ENCODE measurements at places on chromosomes 4 and X.

DNA sequence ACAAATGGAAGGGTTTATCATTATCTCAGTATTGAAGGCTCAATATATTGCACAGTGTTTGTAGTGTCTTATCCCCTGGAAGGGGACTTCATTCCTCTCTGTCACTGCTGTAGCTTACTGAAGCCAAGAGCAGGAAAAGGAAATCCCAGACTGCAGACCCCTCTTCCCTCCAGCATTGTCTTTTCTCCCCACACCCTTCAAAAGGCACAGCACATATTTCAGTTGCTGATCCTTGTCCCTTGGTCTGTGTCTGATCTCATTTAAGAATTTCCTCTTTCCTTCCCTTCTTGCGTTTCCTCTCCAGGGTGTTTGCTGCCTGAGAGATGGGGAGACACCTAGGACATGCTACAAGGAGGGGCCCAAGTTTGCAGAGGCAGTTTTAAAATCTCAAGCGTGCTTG is 40.1 kb downstream of the STIM2 start:
- DNase-seq = no peak

DNA sequence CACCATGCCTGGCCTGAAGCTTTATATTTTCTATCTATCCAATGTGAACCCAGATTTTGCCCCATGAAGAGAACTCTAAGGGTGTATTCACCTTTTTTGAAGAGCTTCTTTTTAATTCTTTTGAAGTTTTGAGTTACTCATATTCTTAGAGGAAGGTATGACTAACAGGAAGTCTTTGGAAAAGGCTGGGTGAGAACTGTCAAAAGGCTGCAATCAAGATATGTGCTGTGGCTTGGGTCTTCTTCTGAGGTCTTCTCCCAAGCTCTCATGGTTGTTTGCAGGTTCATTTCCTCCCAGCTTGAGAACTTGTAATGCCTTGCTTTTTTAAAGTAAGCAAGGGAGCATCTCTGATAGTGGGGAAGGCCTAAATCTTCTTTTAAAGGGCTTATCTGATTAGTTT is 3.1 kb upstream of the C4orf17 start:
- DNase-seq = no peak

GRCh38 chr4:175622887-175623286 is 189.2 kb downstream of the GPM6A start:
- no peak for DNase-seq

DNA sequence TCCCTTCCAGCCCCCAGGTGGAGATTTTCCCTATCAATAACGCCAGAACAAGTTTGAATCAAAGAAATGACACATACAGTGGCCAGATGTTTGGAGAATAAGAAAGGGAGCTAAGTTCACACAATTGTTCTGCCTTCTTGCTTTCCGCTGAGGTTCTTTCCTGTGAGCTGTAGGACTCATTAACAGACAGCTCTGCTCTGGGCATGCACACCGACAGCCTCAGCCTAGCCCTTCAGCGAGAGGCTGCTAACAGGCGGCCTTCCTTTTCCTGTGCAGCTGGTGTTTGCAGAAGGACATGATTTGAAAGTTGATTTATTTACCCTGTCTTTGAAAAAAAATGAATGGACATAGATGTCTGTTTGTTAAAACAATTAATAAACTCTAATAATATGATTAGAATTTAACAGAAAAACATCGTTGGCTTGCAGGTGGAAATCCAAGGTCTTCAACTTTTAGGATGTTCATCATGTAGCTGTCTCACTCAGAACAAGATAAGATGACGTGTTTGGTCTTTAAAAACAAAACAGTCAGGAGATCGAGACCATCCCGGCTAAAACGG is 183.3 kb downstream of the KDR start:
- DNase-seq = no peak

DNA sequence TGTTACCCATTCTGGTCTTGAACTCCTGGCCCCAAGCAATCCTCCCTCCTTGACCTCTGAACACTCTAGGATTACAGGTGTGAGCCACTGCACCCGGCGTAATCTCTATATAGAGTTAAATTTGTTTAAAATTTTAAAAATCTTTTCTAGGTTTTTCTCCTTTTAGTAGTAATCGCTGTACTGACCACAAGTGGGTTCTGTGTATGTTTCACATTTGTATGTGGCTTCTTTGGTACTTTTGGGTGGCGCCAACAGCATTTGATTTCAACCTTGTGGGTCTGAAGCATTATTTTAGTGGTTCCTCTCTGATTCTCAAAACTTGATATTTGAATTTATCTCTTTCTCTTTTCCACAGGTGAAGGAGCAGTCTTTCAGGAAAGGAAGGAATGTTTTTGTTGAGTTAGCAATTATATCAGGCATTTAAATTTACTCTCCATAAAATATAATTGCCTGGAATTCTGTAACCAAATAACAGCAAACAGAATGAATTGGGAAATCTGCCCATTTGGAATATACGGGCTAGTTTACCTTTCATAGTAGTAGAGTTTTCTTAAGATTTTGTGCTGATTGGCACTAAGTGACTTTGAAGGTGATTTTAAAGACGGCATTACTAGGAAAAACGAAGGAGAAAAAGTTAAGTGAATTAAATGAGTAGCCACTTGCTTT is 29.5 kb downstream of the ARHGAP10 start:
- no peak for DNase-seq

DNA sequence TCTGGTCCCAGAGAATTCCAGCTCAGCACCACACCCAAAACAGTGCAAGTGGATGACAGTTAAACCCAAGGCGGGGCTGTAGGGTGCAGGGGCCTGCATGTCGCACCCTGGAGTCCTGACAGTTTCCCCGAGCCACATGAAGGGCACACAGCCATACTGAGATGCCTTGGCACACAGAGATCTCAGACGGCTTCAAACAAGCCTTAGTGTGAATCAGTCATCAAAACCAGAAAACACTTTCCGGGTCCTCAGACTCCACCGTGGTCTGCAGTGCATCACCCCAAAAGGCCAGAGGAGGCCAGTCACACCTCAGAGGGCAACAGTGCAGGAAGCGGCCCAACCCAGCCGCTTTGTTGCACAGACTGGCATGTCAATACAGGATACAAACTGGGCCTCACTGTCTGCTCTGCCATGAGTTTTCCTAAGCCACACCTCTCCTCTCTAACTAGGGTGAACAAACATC is 64.6 kb upstream of the ENPP6 start:
- no peak for DNase-seq

DNA sequence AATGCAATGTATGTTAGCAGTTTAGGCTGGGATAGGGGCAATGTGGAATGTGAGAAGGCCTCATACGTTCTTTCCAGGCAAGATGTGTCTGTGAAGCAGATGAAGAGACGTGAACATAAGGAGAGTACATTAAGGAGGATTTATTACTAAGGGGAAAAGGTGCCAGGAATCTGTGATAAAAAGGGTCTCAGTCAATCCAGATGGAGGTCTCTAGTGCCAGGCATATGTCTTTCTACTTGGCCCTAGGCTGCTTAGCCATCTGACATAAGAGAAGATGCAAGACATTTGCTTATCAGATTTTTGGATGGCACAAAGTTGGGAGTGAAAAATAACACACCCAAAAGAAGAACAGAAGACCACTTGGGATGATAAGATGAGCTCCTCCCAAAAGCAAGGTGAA is 93.0 kb upstream of the PRKG2 start:
- no peak for DNase-seq

- DNase-seq = no peak
Measured at GRCh38 chr4:85928775-85929591, 430.9 kb downstream of the MAPK10 start.

DNA sequence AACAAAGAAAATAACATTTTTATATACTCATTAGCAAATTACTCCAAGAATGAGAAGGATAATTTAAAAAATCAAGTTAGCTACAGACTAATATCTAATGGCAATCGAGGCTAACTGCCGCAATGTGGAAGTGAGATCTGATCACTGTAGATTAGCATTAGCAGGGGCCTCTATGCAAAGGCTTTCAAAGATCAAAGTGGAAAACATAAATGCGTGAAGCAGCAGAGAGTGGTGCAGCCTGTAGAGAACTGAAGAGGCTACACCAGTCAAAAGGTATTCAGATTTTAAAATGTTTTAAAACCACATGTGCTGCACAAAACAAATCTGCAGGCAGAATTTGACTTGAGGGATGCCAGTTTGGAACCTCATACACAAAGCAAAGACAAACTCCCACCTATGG is 24.0 kb upstream of the RAP1GDS1 start:
- no peak for DNase-seq

- DNase-seq = no peak
Measured at GRCh38 chr4:153292897-153293741, 51.4 kb upstream of the MND1 start.

DNA sequence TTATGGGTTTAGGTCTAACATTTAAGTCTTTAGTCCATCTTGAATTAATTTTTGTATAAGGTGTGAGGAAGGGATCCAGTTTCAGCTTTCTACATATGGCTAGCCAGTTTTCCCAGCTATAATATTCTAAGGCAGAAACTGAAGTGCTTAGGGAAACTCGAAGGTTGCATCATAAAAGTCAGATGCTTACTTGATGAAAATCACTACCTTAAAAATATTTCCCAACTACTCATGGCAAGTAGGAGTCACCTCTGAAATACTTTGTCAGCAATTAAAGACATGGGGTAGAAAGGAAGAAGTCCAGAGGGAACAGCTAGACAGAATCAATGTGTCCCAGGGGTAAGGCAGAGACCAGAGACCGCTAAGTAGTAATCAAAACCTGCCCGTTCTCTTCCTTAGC is 6.3 kb upstream of the AP1S2 start:
- no peak for DNase-seq

- no peak for DNase-seq
Measured at GRCh38 chr4:86033171-86033570, 326.7 kb downstream of the MAPK10 start.

DNA sequence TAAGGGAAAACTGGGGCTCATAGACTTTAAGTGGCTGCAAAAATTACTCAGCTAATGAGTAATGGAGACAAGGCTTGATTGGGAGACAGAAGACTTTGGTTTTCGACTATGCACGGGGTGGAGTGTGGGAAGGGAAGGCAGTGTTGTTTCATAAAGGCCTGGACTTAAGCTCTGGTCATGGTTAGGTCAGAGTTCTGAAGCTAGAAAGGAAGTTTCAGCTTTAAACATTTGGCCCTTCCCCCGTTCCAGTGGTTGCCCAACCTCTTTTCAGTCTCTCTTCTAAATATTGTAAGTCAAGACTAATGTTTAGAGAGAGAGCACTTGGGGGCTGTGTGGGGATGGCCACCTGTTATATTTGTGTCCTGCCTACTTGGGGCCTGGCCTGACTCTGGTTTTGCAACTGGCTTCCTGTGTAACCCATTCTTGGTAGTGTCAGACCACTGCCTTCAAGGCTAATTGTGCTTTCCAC is 21.0 kb downstream of the MSN start:
- DNase-seq = peak; percentile 1

- no peak for DNase-seq
Measured at GRCh38 chr4:29908276-29908675, 811.9 kb upstream of the PCDH7 start.

DNA sequence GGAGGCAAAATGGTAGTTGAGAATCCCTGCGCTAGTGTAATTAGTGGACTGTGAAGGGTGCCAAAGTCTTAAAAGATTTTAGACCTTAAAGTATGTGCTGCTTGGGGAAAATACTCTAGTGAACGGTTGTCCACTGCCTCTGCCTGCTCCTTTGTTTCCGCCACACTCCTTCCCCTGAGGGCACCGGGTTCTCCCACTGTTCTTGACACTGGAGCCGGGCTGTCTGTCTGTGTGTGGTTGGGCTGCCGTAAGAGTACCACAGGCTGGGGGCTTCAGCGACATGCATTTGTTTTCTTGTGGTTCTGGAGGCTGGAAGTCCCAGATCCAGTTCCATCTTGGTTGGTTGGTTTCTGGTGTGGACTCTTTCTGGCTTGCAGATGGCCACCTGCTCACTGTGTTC is 76.2 kb downstream of the CLDN34 start:
- no peak for DNase-seq

GRCh38 chrX:154317391-154317995 is 21.9 kb downstream of the TKTL1 start:
- DNase-seq = no peak

DNA sequence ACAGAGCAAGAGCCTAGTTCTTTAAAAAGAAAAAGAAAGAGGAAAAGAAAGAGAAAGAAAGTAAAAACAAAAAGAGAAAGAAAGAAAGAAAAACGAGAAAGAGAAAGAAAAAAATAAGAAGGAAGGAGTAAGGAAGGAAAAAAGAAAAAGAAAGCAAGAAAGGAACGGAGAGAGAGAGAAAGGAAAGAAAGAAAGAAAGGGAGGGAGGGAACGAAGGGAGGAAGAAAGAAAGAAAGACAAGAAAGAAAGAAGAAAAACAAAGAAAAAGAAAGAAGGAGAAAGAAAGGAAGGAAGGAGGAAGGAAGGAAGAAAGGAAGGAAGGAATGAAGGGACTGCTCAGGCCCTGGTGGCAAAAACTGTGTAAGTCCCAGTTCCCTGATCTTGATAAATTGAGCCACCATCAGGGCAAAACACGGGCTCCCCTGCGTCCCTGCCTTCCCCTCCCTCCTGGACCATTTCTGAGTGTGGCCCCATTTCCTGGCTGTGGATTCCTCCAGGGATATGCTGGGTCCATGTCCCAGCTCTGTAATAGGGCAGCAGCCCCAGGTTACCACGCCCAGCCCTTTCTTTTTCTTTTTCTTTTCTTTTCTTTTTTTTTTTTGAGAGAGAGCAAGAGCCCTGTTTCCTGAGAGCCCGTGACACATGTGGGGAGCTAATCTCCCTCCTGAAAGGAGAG is 44.8 kb downstream of the SHOX start:
- no peak for DNase-seq

DNA sequence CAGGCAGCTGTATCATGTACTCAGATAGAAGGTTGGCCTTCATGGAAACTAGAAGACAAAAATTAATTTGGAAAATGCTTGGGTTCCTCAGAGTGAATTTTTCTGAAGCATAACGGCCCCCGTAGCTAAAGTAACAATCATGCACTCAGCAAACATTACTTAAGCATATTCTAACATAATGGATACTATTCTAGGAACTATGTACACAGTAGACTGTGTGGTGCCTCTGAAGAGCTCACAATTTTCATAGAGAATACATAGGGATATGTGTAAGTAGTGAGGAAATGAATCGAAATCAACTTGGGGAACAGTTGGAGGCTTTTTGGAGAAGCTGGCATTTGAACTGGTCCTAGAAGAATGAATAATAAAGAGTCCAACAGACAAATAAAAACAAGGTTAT is 1045.0 kb downstream of the GLUD2 start:
- no peak for DNase-seq

- no peak for DNase-seq
Measured at GRCh38 chr4:86530183-86530582, 63.9 kb upstream of the PTPN13 start.

DNA sequence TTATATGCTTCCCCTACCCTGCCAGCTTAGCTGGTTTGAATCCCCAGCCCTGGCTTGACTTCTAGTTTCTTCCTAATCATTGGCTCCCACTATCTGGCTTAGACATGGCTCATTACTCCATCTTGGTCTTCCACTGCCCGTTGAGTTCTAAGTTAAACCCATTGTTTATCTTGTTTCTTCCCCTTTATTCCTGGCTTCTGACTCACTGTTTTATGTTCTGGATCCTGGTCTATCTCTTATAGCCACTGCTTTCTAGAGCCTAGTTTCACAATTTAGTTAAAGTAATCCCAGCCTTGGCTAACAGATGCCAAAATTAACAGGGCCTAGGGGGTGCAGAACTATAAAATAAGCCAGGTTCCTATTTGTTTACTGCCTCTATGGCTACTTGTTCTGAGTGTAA is 120.9 kb downstream of the ARHGEF9 start:
- no peak for DNase-seq

Measured in SIG-M5 (cell line).